ENCODE measurements at places on chromosomes 2 and 18.

DNA sequence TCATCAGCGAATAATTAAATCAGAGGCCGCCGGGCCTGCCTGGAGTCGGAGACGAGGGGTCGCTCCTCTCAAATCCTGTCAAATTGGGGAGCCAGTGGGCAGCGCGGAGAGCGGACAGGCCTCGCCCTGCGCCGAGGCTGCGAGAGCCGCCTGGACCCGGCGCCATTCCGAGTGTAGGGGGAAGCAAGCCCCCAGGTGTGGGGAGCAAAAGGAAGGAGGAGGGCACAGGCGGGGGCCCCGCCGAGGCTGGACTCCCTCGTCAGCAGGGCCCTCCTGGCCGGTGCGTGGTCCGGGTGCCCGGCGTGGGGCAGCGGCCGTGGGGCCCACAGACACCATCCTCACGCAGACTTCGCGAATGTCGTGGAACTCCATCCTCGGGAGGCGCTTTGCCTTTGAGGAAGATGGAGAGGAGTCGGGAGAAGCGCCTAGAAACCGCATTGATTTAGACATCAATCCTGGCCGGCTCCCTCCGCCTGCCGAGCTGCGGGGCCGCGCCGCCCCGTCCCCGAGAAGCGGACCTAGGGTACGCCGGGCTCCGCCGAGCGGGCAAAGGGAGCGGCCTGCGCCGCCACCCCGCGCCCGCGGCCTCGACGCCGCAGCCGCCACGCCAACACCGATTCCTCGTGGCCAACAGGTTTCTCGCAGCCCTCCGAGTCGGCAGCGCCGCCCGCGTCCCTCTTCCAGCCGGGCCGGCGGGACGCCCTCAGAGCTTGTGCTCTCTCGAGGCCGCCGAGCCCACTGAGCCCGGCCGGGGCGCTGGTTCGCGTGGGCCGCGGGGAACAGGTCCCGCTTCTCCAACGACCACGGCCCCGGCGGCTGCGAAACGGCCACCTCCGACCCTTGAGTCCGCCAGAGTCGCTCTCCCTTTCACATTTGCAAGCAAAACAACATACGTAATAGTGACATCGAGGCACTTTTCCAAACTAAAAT lies 6.7 kb upstream of the ONECUT2 start:
- no peak for DNase-seq

DNA sequence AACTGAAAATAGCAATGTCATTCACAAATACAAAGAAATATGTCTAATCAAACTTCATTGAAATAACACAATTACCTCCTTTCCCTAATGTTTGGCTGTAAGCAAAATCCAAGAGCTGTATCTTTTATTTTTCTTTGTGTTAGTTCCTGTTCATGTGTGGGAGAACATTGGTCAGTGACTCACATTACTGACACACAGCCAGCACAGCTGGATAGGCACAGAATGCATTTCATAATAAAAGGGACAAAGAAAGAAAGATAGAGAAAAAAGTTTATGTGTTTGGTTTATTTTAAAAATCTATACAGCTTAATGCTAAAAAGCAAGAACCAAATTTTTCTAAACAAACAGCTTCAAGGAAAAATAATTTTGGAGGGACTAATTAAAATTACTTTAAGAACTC lies 185.6 kb upstream of the COL3A1 start:
- DNase-seq: no peak

DNA sequence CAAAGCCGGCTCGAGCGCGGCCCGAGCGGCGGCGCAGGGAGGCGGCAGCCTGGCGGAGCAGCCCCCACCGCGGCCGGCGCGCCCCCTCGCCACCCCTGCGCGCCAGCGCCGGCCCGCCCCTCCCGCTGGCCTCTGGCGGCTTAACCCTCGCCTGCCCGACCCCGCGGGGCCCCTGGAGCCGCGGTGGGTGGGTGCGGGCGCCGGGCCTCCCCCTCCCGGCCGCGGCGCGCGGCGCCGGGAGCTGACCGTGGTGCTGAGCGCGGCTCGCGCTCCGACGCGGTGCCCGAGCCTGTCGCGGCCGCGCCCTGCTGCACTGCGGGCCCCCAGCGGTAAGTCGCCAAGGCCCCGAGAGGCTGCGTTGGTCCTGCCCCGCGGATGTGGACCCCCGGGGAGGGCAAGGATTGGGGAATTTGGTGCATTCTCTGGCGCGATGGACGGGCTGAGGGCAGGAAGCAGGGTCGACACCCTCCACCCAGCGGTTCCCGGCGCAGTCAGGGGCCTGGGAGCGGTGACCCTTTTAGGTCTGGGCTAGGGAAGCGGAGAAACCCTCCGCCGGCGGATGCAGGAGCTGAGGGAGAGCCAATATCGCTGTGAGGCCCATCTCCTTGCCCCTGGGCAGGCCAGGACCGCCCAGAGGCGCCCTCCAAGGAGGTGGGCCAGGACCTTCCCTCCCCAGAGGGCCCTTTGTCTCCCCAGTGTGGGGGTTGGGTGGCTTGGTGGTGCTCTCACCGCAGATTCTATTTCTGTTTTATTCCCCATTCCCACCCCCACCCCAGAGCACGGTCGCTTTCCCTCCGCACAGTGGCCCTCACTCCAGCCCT lies 923 bp downstream of the AMER3 start:
- DNase-seq: no peak

DNA sequence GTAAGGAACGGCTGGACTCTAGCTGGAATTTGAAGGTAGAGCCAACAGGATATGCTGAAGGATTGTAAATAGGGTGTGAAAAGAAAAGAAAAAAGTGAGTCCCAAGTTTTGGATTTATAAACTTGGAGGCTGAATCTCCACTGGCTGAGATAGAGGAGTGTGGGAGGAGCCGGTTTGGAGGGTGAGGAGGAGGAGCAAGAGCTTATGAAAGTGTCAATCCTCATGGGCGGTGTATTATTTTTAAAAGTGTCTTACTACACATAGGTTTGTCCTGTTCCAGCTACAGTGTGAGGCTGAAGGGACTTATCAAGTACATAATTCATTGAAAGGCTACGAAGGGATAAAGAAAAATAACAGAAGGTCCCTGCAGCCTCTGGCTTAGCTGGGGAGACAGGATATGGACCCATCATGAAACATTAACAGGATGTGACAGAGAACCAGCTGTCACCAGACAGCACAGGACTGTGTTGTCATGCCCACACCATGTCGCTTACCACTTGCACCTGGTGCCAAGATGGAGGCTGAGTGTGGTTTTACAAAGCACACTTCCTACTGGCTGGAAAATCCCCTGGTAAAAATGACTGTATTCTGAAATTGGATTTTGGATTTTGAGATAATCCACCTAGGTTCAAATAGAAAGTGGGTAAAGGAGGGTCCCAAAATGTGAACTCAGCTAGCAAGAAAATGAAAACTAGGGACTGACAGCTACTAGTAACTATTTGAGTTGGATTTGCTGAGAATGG lies 2.5 kb upstream of the MREG start:
- DNase-seq: no peak

DNA sequence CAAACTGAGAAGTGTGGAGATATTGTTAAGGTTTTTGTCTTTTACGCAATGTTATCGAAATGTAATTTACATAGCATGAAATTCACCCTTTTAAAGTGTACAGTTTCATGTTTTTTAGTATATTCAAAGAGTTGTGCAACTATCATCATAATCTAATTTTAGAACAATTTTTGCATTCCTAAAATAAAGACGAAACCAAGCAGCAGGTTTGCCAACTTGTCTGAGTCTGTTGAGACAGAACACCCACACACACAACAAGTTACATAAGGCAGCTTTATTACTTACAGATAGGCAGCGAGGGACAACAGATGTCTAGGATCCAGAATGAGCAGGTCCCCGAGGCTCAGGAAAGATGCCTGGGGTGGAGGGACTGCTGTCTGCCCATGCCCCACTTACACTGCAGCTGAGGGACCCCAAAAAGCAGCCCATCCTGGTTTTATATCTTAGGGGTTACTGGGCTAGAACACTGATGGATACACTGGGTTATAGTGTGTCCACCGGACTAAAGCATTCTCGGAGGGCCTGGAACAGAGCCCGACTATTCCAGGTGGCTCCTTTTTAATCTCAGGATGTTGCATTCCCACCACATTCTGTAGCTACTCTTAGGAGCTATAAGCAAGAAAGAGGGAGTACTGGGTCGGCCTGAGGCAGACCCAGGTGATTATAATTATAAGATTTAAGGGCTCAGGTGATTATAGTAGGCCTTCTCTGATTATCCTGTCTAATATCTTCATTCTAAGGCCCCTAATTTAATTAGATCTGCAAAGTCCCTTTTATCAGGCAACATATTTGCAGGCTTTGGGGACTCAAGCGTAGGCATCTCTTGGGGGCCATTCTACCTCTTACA lies 150.2 kb upstream of the DOK6 start:
- DNase-seq: no peak

Measured in stimulated activated CD8-positive, alpha-beta memory T cell treated with anti-CD3 and anti-CD28 coated beads, Interleukin-4, amount 100 ng/mL, for 1 hour (primary cell).